AG10803 (cell line): ENCODE measurements at places on chromosomes 5 and 9.
A peak's percentile ranks its signal among the peaks of the same experiment; 100 is the strongest.

DNA sequence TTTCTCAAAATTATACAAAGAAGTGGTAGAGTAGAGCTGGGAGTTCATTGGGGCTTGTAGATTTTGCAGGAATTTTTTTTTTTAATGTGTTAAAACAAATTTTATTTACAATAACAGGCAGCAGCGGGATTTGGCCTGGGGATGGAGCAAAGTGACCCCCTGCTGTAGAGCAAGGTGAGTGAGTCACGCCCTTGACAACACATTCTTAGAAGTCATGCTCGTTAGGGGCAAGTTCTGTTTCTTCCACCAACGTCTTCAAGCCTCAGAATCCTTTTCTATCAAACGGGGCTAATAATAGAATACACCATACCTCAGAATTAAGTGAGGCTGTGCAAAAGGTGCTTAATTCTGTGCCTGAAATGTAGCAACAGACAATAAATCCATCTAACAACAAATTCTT is 1.1 kb upstream of the ANKDD1B start:
- no peak for DNase-seq

DNA sequence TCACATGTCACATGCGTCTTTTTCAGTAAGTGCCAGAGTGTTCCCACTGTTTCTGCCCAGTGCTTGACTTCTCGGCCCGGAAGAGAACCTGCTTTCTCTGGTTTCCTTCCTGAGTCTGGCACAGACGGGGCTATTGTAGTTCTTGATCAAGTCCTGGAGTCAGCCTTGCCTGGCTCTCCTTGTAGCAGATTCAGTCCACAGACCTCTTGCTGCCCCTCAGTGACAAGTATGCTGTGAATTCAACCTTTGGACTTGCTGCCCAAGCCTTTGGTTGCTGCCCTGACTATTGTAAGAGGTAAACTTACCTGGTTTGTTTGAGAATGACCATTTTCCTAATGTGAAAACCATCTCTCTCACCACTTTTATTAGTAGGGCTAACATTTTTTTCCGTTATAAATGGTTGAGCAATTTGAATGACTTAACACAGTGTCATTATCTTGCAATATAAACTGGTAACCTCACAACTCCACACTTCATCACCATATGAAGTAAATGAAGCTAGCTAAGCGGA is 24.7 kb downstream of the ZBTB34 start:
- DNase-seq = peak; percentile 36

- DNase-seq = peak; percentile 47
Measured at GRCh38 chr5:73797132-73797510, 171.1 kb downstream of the ARHGEF28 start.

DNA sequence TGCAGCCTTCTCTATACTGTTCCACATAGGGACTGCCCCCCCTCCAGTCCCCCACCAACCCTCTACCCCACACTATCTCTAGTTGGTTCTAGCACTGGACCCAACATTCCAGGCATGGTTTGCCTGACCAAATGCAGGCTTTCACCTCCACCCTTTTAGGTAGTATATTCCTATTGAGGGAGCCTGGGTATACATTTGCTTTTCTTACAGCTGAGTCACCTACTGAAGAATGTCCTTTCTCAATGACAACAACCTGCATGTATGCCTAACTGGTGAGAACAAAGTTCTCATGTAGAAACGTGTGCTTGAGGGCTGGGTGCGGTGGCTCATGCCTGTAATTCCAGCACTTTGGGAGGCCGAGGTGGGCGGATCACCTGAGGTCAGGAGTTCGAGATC is 8.2 kb downstream of the TNIP1 start:
- DNase-seq = peak; percentile 79

- no peak for DNase-seq
Measured at GRCh38 chr5:31396611-31397295, 135.1 kb downstream of the DROSHA start.

DNA sequence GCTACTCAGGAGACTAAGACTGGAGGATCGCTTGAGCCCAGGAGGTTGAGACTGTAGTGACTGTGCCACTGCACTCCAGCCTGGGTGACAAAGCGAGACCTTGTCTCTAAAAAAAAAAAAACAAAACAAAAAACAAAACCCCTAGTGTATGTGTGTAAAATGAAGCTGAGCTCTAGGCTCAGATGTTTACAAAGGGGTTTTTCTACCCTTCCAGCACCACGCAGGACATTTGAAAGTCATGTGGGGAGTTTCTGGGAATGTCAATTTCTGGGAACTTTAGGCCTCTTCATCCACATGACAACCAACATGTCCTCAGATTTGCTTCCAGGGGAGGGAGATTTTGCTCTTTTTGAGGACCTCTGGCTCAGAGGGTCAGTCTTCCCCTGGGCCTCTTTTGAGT is 42.4 kb upstream of the AIF1L start:
- DNase-seq = no peak

DNA sequence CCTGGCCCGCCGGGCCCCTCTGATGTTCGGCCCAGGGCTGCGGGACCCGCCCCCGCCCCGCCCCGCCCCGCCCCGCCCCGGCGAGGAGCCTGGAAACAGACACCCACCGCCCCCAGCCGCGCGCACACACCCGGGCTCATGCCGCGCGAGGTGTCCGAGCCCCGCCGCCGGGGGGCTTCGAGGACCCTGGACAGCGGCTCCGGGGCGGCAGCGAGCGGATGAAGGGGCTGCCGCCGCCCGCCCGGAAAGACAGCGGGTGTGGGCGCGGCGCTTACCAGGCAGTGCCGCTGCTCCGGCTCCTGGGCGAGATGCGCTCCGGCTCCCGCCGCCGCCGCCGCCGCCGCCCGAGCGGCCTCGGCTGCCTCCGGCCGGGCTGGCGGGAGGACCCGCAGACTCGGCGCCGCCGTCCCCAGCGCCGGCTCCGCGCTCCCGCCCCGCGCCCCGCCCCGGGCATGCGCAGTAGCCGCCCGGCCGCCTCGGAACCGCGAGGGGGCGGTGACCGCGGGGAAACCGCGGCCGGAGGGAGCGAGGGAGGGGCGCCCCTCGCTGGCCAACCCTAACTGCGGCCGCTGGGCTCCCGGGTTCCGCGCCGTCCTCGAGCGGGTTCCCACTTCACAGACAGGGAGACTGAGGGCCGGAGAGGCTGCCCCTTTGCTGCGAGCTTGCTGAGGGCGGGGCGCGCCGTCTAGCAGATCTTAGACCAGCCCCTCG is at the start of gene GPRIN1:
TSS of gene GPRIN1 (minus strand) at position 433 of the 711 bp plus-strand sequence. CDS start 10,322 bp downstream, outside the sequence.
- peak; percentile 31 for DNase-seq

DNA sequence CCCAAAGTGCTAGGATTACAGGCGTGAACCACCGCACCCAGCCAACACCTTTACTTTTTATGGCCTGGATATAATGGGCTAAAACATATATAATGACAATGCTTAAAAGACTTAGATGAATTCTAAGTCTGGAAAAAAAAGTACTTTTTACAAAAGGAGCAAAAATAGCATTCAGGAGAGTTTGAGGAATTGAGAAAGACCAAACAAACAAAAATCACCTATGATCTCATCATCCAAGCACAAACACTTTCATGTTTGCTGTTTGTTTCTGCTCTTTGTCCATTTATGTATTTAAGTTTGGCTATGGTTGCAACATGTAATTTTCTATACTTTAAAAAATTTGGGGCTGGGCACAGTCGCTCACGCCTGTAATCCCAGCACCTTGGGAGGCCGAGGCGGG is 54.8 kb upstream of the RIC1 start:
- DNase-seq = no peak

GRCh38 chr5:53479590-53480415 is 626 bp upstream of the FST start:
- DNase-seq = peak; percentile 85

GRCh38 chr5:76535577-76535976 is 87.6 kb downstream of the F2RL2 start:
- DNase-seq = no peak

DNA sequence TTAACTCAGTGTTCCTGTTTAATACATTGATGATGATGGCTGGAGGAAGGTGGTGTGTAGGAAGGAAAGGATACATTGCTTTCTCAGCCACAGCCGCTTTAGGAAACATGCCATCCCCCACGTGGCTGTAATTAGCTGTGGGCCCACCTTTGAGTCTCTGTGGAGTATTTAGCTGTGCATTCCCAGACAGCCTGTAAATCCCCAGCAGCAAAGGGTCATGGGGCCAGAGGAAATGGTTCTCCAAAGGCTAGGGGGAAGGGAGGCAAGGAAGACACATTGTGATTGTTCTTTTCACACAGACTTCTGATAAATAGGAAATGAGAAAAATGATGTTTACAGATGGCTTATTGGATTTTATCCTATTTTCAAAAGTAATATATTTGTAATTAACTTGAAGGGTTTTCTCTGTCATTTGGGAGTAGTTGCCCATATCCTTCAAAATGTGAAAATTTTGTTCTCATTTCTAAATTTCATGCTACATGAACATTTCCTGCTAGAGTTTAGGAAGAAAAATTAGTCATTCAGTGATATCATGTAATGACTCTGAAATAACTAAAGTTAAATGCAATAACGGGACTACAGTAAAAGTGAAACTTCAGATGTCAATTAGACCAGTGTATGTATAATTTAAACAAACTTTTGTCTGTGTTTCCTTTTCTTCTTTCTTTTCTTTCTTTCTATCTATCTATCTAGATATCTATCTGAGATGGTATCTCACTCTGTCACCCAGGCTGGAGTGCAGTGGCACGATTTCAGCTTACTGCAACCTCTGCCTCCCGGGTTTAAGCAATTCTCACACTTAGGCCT is 24.3 kb upstream of the F2R start:
- DNase-seq = peak; percentile 26

DNA sequence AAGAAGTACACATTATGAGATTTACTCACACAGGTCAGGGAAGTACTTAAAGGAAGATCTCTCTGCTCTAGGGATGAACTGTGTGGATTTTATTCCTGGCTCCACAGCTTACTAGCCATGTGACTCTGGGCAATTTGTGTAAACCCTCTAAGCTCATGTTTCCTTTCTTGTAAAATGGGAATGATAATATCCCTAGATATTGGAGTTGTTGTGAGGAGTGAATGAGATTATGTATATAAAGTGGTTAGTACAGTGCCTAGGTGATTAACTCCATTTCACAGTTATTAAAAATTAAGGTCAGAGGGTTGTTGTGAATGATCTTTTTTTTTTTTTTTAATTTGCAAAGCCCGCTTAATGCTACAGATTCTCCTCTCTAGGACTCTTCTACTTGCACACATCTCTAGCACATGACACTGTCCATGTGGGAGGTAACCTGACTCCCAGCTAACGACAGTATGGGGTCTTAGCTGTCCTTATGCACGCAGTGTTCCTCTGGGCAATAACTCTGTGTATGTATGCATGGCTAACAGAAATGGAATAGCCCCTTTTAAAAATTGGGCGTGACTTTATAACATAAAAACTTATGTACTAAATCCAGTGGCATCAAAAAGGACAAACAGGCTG is 23.9 kb upstream of the MYOT start:
- DNase-seq = no peak

DNA sequence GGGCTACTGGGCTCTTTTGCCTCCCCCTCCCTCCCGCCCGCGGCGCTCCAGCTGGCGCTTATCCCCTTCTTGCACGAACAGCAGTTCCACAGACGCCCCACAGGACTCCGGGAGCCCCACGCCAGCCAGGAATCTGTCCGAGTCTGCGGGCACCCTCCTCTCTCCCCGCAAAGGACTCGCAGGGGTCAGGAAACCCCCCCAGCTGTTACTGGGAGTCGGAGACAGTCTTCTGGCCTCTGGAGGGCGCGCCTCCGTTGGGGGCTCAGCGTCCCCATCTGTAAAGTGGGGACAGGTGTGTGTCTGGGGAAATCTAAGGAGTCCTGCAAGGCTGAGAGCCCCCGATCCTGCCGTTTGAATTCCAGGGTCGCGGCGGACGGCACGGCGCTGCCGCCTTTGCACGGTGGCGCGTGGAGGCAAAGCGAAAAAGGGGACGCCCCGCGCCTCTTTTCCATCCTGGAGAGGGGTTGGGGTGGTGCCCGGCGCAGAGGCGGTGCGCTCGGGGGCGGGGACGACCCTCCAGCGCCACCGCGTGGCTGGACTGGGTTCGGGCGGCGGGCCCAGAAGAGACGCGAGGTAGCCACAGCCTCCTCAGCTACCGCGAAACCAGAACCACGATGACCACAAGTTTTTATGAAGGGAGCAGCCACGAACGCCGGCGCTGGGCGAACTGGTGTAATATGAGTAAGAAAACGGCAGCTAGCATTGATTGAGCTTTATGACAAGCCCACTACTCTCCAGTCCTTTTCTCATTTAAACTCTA is 2.8 kb upstream of the CCIN start:
- peak; percentile 85 for DNase-seq

DNA sequence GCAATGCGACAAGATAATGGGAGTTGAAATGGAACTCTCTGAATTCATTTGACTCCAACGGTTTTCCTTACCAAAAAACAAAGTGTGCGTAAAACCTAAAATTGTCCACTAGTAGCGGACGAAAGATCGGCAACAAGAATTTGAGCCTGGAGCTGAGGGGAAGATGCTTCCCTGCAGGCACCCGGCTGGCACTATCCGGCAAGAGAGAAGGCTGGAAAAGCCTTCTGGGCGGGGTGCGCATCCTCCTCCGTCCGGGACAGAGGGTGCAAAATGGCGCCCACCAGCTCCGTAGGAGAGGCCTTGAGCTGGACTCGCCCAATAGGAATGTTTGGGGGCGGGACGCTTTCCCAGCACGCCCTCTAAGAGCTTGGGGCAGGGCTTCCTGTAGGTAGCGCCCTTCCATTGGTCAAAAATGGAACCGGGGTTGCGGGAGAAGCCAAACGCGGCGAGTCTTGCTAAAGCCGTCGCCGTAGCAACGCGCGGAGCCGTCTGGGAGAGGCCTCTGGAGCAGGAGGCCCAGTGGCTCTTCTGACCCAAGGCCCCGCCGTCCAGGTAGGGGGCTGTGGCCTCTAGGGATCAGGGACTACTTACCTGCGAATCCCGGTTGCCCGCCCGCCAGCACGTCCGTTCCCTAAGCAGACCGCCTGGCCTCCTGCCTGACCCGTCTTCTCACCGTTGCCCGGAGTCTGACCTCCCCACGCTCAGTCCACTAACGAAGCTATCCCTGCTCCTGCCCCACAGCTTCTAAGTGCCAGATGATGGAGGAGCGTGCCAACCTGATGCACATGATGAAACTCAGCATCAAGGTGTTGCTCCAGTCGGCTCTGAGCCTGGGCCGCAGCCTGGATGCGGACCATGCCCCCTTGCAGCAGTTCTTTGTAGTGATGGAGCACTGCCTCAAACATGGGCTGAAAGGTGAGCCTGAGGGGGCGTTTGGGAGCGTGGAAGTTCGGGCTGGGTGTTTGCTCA is 9.2 kb downstream of the RUFY1 start:
- peak; percentile 99 for DNase-seq

GRCh38 chr9:91172329-91172728 is 189.4 kb downstream of the AUH start:
- no peak for DNase-seq

GRCh38 chr9:89905606-89906338 is 301.0 kb downstream of the GADD45G start:
- no peak for DNase-seq
